Activated T-cell treated with anti-CD3 and anti-CD28 coated beads for 48 hours (primary cell): ENCODE measurements at places on chromosomes 11 and 22.
A peak's percentile ranks its signal among the peaks of the same experiment; 100 is the strongest.

DNA sequence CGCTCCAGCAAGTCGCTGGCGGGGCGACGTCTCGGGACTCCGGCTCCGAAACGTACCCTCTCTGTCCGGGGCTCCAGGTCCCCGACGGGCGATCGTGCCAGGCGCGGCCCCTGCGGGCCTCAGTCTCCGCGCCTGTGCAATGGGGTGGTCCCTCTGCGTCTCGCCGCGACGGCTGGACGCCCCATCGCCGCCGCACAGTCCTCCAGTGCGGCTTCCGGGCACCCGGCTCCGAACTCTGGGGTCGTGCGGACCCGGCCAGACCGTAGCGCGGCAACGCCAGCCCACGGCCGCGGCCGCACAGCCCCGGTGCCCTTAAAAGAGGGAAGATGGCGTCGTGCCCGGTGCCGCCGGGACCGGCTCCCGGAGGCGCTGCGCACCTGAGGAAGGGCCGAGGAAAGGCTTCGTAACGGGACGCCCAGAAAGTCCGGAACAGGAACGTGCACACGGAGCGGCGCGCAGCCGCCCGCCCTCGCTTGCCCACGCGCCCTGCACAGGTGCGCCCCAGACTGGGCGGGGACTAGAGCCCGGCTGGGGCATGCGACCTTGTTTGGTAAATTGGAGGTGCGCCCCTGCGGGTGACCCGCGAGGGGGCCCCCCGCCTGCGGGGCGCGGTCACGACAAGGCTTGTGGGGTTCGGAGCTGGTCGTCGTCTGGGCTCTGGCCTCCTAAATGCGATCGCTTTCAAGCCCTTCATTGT is 525 bp downstream of the BIK start:
- DNase-seq: peak; percentile 16

- DNase-seq: no peak
These were observed 127.7 kb downstream of the MAML2 start for GRCh38 chr11:96215110-96215782.

GRCh38 chr22:33789690-33790253 is 130.5 kb downstream of the LARGE1 start:
- peak; percentile 1 for DNase-seq

DNA sequence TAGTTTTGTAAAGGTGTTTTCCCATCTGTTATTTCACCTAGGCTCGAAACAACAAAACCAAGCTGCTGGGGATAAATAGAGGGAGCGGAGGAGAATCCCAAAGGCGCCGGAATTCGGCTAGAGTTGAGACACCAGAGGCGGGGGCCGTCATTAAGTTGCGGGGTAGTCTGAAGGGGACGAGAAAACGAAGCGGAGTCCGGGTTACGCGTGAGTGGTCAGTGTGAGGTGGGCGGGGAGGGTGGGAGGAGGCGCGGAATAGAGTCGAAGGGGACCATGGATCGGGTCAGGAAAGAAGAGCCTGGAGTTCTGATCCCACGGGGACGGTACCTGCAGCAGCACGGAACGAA is 361 bp downstream of the SRPRA start:
- no peak for DNase-seq

GRCh38 chr22:30636226-30637077 is 871 bp downstream of the SLC35E4 start:
- DNase-seq: no peak
